ENCODE measurements at places on chromosomes 3 and 15.

- no peak for DNase-seq
These were observed 782.0 kb downstream of the EPHA3 start for GRCh38 chr3:89889386-89889785.

- DNase-seq: no peak
These were observed 10.7 kb upstream of the DHX36 start for GRCh38 chr3:154334973-154335420.

DNA sequence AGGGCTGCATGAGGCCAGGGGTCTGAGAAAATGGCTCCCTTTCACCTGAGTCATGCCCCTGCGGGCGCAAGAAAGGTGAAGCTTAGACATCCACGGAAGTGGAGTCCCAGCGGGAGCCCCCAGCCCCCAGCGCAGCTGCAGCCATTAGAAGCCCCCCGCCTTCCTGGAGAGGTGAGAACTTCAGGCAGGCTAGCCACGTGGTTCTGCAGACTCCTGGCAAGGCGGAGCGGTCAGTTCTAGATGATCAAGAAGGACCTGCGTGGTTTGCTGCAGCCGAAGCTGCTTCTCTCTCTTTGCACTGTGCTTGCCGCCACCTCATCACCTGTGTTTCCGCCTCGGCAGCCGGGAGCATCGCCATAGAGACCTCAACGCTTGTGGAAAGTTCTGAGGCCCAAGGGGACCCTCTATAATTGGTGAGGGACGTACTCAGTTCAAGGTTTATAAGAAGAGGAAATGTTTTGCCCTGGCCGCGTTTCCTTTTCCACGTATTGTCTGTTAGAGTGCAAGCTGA lies 15.8 kb upstream of the KCNMB3 start:
- DNase-seq: no peak

DNA sequence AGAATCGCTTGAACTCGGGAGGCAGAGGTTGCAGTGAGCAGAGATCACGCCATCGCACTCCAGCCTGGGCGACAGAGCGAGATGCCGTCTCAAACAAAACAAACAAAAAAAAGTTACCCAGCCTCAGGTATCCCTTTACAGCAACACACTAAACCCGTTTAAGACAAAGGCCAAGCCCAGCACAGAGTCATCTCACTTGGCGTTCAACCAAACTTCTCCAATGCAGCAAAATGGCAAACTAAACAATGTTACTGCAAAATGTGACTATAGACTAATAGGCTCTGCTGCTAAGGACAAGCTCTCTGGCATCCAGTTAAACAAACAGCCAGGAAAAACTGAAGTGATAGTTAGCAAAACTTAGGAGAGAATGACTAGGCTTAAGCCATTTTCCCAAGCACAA lies 6.4 kb upstream of the FAM219B start:
- no peak for DNase-seq
